Activated CD4-positive, alpha-beta T cell treated with anti-CD3 and anti-CD28 coated beads, Interleukin-10, Interleukin-2, amounts not matched to agents 100 ng/mL and 50 ng/mL, durations not matched to agents 16 hours and 8 hours (primary cell): ENCODE measurements at places on chromosomes 11 and 22.

GRCh38 chr22:45211848-45212247 is 28.8 kb downstream of the KIAA0930 start:
- DNase-seq = no peak

- no peak for DNase-seq
These were observed 6.0 kb downstream of the SYCE3 start for GRCh38 chr22:50556703-50557102.

- peak; percentile 20 for DNase-seq
These were observed 19.9 kb downstream of the MMP10 start for GRCh38 chr11:102760344-102761035.

DNA sequence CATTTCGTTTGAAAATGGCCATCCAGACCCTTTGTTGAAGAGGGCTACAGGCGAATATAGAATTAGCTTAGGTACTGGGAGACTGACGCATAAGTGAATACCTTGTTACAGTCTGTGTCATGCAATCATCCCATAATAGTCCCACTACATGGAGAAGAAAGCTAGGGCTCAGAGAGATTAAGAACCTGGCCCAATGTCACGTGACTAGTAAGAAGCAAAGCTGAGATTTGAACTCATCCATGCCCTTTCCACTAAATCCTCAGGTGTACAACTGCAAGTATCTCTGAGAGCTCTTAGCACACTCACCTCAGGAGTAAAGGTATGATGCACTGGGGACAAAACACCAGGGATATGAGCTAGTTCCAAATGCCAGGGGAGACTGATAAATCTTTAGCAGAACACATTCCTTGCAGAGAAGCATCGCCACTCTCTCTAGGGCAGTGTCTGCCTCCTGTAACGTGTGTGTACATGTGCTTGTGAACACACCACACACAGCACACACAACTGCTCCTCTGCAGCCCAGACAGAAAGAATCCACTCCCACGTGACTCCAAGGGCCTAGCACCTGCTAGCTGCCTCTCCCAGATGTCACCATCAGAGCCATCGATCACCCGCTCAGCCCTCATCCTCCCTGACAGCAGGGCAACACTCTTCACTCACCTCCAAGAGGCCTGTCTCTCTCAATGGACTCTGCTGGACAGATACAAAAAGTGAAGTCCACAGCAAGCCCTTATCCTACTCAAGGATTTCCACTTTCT is 402.8 kb downstream of the NXPE2 start:
- DNase-seq = no peak

GRCh38 chr11:96306600-96306932 is 36.4 kb downstream of the MAML2 start:
- no peak for DNase-seq

GRCh38 chr11:36373016-36374010 is 77.2 kb downstream of the PRR5L start:
- DNase-seq = no peak

DNA sequence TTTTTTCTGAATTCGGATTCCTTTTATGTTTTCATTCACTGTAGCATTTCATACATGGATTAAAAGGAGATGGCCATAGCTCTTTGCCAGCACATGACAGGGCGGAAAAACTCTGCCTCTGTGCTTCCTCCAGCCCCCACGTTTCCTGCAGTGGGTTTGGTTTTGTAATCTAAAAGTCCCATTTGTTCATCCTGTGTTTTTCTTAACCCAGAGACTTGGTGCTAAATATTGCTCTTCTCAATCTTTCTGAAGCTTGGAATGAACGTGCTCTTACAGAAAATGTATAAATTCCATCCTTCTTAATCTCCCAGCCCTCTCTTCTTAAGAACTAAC is 89.9 kb downstream of the PPP6R3 start:
- peak; percentile 41 for DNase-seq

- DNase-seq = no peak
These were observed 1339.8 kb downstream of the LRRC4C start for GRCh38 chr11:40119661-40120060.

- DNase-seq = no peak
These were observed 71.1 kb downstream of the PPFIBP2 start for GRCh38 chr11:7584910-7585309.

GRCh38 chr22:32476281-32477195 is 1.9 kb downstream of the FBXO7 start:
- DNase-seq = peak; percentile 42

DNA sequence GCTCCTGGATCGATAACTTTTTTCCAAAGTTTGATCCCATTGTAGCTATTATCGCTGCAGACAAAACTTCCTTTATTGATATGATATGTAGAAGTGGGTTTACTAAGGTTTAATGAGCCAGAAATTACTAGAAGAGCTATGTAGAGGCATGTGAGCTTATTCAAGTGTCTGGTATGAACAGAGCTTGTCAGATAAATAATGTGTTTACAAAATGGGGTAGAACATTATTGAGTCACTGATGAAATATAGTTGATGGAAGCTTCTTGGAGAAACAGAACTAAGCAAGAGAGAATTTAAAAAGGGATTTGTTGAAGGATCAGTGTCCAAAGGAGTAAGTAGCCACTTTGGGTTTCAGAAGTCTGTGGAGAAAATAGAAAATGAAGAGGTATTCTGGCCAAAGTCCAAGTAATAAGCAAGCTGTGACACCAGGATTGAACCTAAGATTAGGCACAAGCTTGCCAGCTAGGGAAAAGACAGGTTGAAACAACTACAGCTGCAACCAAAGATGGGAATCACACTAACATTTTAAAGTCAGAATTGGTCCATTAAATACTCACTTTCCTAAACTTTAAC is 104.3 kb downstream of the MAML2 start:
- DNase-seq = no peak

- DNase-seq = no peak
These were observed 7.7 kb downstream of the HMGXB4 start for GRCh38 chr22:35264986-35265385.

- no peak for DNase-seq
These were observed 41.9 kb upstream of the WNT7B start for GRCh38 chr22:46018859-46019258.

- no peak for DNase-seq
These were observed 600 bp upstream of the ESAM start for GRCh38 chr11:124762624-124763155.

GRCh38 chr11:67776852-67777520 is 102.6 kb upstream of the ALDH3B2 start:
- DNase-seq = no peak

- no peak for DNase-seq
These were observed 31.4 kb downstream of the IGHMBP2 start for GRCh38 chr11:68935066-68935465.

GRCh38 chr22:27110665-27111451 is 453.5 kb downstream of the MIAT start:
- no peak for DNase-seq

DNA sequence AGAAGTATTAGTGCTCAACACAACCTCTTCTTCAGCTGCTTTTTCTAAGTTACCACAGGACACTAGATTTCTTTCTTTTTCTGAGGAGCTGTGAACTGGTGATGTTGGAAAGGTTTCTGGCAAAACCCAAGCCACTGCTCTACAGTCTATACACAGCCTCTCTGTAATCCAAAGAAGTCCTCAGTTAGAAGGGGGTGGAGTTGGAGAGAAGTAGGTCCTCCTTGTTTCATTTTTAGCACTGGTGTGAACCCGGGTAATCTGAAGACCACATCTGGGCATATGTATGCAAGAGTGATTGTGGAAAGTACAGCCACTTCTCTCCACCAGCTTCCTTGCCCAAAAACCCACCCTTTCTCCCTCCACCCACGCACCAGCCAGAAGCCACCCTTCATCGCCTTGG is 1168.1 kb downstream of the LRRC4C start:
- no peak for DNase-seq

DNA sequence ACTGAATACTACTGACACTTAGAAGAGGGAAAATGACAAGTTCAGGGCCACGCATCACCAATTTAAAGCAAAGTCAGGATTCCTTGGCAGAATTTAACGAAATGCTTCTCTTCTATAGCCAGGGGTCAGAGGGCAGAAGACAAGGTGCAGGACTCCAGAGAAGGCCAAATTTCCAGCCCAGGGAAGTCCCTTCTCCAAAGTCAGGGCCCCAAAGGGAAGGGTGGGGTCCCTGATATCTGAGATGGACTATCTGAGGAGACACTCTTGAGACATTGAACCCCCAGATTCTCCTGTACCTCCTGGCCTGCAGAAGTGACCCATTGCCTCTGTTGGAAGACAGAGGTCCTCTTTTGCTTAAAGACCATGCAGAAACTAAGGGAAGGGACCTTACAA is 91.2 kb downstream of the RPS6KA4 start:
- no peak for DNase-seq

- DNase-seq = peak; percentile 85
These were observed 4.0 kb upstream of the SGSM1 start for GRCh38 chr22:24801901-24802465.

GRCh38 chr11:299951-300735 is 817 bp upstream of the IFITM5 start:
- DNase-seq = no peak

- no peak for DNase-seq
These were observed 757.5 kb downstream of the NELL1 start for GRCh38 chr11:21426931-21427330.

- no peak for DNase-seq
These were observed 699 bp upstream of the SDF2L1 start for GRCh38 chr22:21641417-21641788.

GRCh38 chr11:113881856-113882255 is 6.5 kb upstream of the USP28 start:
- no peak for DNase-seq

GRCh38 chr11:87180742-87181141 is 143.0 kb downstream of the TMEM135 start:
- no peak for DNase-seq

DNA sequence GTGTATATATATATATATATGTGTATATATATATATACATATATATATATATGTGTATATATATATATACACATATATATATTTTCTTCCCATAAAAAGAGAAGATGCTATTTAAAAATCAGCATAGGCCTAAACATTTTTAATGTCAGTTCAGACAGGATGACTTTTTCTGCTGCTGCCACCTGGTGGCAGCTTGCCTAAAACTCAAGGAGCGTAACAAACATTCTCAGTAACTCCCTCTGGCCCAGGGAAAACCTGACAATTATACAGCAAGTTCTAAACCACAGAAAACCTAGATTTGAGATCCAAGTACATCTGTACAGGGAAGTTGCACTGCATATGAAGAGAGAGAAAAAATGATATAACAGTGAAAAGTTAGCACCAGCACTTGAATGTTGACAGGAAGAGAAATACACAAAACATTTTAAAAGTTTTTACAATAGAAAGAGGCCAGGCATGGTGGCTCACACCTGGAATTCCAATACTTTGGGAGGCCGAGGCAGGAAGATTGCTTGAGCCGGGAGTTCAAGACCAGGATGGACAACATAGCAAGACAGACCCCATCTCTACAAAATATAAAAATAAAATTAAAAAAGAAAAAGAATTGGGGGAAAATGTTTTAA is 16.6 kb downstream of the OR8A1 start:
- peak; percentile 57 for DNase-seq

GRCh38 chr11:129896062-129896461 is 684 bp upstream of the NFRKB start:
- DNase-seq = no peak

DNA sequence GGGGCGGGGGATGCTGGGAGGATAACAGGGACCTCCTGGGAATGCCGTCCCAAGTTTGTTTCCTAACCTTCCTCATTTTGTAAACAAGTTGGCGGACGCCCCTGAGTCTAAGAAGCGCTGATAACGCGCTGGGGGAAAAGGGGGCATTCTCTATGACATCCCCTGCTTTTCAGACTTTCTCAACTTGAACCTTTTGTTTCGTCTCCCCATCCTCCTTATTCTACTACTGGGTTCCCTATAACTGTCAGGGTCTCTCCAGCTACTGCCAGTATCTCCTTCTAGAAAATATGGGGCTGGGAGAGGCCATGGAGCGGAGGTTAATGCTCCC is 654 bp downstream of the TMEM86A start:
- DNase-seq = no peak

DNA sequence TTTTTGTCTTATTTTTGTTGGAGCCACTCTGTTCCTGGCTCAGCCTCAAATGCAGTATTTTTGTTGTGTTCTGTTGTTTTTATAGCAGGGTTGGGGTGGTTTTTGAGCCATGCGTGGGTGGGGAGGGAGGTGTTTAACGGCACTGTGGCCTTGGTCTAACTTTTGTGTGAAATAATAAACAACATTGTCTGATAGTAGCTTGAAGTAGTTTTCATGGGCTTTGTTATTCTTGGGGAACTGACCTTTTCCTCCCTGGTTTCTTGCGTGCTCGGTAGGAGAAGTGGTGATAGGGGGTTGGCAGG is 6.0 kb upstream of the MCM5 start:
- DNase-seq = no peak

- DNase-seq = no peak
These were observed 25.4 kb downstream of the THOC5 start for GRCh38 chr22:29528144-29528543.

- DNase-seq = peak; percentile 26
These were observed 12.6 kb upstream of the IL18BP start for GRCh38 chr11:71986131-71986530.

DNA sequence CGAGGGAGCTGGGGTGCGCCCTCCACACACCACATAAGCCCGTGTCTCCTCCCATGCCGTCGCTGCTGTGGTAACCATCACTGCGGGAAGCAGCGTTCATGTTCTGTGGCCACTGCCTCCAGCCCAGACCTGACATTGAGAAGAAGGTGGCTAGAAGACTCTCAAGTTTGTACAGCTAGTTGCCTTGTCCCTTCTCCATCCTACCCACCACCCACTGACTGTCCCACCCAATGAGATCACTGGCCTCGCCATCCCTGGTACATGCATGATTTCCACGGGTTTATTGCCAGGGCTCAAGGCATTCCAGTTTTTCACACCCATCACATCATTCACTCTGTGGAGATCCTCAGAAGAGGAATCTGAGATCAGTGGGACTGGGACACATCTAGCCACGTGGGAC is 33.0 kb downstream of the AHNAK start:
- no peak for DNase-seq

DNA sequence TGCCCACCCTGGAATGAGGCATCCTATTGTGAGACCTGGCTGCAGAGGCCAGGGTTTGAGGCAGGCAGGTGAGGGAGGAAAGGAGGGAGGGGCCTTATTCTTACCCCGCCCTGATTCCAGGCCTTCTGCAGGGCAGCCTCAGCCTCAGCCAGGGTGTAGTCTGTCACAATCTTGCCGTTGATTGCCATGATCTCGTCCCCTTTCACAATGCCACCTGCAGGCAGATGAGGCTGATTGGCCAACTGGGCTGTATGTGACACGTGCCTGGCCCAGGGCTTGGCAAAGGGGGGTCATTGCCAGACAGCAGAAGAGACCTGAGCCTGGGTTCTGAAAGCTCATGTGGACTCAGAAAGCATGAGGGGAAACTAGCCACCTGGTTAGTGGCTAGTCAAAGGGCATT is 21.4 kb upstream of the ABCC8 start:
- DNase-seq = no peak

DNA sequence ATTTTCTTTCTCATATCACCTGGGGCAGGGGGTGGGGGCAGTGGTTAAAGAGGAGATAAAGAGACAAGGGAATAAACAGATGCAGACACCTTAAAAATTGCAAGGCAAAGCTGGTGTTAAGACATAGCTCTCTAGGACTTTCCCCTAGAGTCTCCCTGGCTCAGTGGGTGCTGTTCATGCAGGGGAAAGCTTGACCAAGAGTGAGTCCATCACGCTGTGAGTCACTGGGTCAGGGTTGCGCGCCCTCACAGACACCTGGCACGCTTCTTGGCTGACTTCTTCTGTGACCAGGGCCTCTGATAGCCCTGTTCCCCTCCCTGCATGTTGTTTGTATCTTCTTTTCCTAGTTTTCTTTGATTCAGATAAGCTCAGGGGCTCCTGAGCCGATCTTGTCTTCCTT is 31.9 kb downstream of the COMMD9 start:
- DNase-seq = no peak
